ENCODE measurements at places on chromosomes 3 and 15.

DNA sequence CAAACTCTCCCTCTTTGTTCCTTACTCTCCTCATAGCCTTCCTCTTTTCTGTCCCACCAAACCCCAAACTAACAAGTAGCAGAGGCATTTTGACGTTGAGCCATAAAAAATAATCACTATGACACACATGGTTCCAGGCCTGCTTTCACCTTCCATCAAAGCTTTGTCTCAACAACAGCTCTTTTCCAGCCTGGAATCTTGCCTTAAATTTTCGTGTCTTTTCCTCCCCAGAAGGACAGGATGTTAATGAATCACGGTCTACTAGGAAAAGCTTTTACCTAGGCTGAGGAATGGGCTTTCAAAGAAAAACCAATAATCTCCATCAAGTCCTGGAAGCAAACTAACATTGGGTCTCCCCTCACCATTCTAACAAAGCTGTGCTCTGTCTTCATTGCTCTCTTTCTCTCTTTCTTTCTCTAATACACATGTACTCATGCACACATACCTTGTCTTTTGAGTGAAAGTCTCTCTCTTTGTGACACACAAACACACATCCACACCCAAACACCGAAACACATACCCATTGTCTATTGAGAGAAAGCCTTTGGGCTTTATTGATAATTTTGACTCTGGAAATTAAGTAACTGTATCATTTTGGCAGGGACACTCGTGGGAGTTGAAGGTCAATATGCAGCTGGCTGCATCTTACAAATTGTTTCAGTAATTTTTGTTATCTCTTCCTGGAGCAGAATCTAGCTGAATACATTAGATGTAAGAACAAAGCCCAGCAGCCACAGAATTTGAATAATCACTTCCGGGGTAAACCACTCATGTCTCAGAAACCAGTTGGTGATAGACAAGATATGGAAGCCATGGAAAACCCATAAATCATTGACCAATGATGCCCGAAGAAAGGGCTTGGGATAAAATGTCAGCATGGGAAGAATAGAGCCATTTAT, 107.4 kb upstream of the SLC4A7 start:
- DNase-seq, result no peak

DNA sequence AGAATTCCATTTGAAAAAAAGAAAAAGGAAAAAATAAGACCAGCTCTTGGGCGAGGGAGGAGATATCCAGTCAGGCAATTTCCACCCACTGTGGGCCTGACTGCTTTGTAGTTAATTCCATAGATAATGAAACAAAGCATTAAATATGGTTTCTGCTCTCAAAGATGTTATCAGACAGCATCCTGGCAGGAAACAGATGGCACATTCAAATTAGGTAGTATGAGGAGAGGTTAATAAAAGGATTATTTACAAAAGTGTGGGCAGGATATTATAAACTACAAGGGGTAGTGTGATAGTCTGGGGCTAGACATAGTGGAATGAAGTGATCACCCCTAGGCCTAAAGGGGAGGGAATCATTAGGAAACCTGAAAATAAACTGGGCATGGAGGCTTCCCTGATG, 193.2 kb downstream of the CLSTN2 start:
- peak; percentile 64 for DNase-seq

DNA sequence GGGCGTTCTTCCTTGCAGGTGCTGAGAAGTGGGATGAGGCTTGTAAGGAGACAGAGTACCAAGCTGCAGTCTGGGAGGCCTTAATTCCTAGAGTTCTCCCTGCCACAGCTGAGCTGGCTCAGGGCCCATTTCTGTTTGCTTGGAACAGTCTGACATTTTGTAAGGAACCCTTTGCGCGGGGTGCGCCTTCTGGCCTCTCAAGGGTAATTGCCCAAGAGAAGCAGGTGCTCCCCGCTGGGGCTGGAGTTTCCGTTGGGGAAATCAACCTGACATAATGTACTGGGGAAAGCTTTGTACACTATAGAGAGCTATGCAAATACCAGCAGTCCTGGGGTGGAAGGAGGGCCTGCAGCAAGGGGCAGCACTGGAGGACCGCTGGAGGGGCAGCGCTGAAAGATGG, 83.6 kb downstream of the HMG20A start:
- DNase-seq, result peak; percentile 97

DNA sequence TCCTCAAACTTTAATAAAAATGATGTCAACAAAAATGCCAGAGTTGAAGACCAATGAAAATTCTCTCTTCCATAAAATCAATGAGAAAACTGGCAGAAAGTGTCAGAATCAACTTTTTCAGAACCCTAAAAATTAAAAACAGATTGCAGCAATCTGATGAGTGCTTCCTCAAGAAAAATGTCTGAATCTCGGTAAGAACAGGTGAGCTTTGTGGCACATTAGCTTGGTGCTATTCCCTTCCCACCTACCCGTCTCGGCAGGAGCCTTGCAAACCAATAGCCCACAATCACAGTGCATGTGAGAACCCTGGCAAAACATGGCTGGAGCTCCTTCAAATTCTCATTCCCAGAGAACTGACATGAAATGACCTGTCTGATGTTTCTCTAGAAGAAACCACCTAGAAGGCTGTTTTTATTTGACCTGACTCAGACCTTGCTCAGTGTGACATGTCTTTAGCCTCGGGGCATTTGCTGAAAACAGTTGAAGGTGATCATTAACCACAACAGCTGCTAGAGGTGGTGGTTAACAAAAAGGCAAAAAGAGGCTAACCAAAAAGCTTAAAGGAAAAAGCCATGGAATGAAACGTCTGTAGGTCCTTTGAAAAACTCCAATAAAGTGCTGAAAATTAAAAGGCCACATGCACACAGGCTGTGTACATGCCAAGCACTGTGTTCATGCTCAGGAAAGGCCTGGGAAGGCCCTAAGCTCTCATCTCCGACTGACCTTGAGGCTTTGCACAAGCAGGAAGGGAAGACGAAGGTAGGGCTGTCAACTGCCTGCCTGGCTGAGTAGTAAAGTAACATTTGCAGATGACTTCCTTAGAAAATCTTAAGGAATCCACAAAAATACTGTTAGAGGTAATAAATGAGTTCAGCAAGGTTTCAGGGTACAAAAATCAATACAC, 253.0 kb upstream of the NSMCE3 start:
- no peak for DNase-seq

- no peak for DNase-seq
Observed at GRCh38 chr3:32432045-32432710, 40.5 kb downstream of the CMTM7 start.

GRCh38 chr3:140748-141330, 55.7 kb upstream of the CHL1 start:
- DNase-seq, result no peak

- DNase-seq, result no peak
Observed at GRCh38 chr3:60765776-60766175, 485.5 kb downstream of the FHIT start.

GRCh38 chr3:6062261-6063187, 798.4 kb upstream of the GRM7 start:
- DNase-seq, result no peak

Measured in NCI-H2171 (cell line).